Hematopoietic multipotent progenitor cell treated with erythropoietin and hydrocortisone succinate and interleukin-3 and kit ligand, for 15 days (in vitro differentiated cells): ENCODE measurements at places on chromosomes 13 and 19.

DNA sequence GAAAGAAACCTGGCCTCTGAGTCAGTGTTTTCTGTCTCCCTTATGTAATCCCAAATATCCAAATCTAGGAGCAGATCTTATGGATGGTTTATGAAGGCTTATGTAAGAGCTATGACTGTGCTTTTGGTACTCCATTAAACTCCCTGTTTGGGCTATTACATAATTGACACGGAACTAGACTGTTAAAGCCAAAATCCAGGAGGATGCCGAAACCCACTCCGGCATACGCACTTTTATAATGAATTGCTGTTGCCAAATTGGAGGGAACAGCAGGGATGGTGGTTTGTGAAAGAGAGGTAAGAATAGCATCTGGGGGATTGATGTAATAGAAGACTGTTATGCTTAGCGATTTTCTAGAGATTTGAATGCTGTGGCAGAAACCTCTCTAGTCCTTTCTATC lies 2.0 kb downstream of the MTUS2 start:
- DNase-seq: no peak

- DNase-seq: no peak
These were observed 65.7 kb downstream of the CEBPG start for GRCh38 chr19:33438987-33439781.

- DNase-seq: no peak
These were observed 85.8 kb upstream of the UBL3 start for GRCh38 chr13:29936051-29936813.

DNA sequence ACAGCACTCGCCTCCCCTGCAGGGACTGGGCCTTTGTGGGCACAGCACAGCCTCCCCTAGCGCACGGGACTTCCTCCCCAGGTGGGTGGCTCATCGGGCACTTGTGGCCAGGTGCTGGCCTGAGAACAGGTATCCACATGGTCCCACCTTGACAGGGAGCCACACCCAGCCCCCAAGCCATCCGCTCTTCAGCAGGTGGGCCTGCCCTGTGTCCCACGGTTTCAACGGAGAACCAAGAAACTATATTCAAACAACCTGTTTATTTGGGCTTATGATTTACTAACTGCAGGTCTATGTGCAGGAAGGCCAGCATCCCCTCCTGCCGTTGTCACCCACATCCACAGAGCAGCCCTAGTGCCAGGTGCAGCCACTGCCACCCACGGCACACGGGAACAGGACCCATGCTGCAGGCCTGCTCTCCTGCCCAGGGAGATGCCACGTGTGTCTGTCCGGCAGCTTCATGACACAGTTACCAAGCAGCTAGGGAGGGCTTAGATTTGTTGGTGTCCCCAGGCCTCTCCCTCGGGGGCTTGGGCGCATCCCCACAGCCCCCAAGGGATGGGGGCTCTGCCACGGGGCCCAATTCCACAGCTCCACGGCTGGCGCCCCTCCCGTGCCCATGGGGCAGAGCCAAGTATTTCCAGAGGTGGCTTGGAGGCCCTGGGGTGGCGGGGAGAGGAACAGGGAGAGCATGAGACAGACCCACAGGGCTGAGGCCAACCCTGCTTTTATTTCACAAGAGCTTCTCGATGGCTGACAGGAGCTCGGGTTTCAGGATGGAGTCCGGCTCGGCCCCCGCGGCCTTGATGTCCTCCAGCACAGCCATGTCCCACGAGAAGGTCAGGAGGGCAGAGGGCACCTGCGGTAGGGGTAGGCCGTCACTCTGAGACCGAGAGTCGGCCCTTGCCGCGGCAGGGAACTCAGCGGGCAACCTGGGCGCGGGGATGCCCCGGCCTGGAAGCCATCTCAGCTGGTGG lies 12.5 kb downstream of the UBXN6 start:
- DNase-seq: no peak

- no peak for DNase-seq
These were observed 50.5 kb downstream of the SOX1 start for GRCh38 chr13:112117258-112117954.

DNA sequence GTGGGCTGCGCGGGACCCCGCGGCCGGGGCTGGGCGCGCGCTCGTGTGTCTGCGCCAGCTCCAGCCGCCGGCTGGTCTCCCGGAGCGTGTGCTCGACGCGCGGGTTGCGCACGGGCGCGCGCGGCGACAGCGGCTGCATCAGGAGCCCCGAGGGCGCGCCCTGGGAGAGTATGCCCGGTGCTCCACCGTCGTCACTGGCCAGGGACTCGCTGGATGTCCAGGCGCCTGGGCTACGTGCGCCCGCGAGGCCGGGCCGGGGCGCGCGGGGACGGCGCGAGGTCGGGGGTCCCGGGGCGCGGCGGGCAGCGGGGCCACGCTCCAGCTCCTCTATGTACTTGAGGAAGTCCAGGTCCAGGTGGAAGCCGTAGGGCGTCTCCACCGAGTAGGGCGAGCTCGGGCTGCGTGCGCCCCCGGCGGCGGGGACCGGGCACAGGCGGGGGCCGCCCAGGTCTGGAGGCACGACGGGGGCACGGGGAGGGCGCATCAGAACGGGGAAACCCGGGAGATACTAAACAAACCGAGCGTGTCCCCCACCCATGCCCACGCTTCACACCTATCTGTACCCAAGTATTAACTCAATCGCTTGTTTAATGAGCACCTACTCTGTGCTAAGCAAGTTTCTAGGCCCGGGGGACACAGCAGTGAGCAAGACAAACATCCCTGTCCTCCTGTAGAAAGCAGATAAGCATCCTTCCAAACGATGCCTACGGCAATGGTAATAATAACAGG lies 7.6 kb downstream of the KANK3 start:
- DNase-seq: no peak

DNA sequence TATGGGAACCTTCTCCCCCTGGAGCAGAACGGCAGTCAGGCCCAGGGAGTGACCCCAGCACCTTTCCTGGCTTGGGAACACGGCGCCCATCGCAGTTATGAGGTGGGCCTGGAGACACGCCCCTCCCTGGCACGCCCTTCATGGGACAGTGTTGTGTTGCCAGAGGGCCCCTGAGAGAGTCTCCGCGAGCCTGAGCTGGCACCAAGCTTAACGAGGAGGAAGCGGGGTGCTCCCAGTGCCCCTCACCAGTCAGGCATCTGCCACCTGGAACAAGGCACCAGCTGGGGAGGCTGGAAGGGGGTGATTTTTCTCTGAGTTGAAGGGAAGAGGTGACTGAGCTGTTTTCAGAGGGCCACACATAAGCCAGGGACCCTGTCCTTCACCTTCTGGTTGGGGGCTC lies 180.6 kb downstream of the KDM4B start:
- DNase-seq: no peak

DNA sequence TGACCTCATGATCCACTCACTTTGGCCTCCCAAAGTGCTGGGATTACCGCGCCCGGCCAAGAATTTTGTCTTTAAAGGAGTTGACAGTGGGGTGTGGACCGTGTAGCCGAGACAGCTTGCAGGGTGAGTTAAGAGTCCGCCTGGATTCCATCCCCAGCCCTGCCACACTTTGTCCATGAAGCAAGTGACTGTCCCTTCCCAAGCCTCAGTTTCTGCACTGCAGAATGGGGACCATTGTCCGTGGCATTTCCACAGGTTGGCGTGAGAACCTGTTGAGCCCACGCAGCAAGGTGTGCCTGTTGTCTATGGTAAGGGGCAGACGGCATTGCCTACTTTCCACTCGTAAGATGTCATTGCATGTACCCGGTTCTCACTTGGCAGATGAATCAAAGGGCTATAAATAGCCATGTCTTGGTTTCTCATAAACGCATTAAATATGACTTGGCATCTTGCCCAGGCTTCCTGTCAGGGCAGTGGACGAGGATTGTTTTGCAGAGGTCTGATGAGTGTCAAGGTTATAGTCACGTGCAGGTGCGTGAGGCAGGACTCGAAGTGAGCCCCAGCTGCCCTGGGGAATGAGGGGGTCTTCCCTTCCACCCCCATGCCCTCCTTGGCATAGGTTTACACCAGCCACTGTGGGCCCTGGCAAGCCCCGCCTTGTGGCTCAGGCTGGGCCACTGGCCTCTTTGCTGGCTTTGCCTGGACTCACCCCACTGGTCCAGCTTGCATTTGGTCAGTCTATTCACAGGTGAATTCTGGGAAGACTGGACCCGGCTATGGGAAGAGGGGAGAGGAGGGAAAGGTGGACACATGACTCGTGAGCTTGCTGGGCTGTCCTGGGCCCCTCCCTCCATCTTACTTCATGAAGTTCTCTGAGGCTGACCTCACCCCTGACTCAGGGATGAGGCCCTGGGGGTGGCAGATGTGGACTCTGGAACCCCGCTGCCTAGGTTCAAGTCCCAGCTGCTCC lies 14.6 kb downstream of the FAM187B start:
- DNase-seq: no peak

GRCh38 chr13:48976576-48977285 lies 1.0 kb downstream of the FNDC3A start:
- no peak for DNase-seq
